Stimulated activated CD8-positive, alpha-beta memory T cell treated with anti-CD3 and anti-CD28 coated beads, Interleukin-4, amount 100 ng/mL, for 1 hour (primary cell): ENCODE measurements at places on chromosomes 3 and 15.

- no peak for DNase-seq
Observed at GRCh38 chr3:81953111-81953510, 191.7 kb upstream of the GBE1 start.

DNA sequence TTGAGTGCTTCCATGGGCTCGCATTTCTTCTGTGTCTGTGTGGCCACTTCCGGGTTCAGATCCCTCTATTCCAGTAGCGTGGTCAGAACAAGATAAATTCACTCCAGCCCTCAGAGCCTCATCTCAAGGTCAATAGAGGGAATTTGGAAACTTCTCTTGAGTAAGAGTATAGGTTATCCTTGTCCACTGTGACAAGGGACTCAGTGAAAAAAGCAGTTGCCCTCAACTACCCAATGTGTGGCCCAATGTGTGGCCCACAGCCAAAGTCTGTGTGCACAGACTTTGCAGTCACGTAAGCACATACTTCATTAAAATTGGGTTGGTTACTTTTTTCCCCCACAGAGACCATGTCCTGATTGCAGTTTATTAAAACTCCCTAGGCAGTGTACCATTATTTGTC lies 305.6 kb upstream of the SEMA6D start:
- DNase-seq = no peak

DNA sequence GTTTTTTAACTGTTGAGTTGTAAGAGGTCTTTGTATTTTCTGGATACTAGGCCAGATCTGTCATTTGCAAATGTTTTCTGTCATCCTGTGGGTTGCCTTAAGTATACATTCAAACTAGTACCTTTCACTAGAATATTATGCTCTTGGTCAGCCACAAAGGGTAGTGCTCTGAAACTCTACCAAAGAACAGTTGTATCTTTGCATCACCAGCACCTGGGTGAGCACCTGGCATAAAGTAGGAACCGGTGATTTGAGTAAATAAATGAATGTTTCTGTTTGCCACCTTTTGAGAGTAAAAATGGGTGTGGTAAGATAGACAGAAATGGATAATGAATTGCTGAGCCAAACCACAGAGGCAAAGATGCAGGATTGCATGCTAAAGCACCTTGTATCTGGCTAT lies 98.7 kb downstream of the SLCO3A1 start:
- no peak for DNase-seq

- no peak for DNase-seq
Observed at GRCh38 chr3:170977949-170978745, 48.4 kb downstream of the SLC2A2 start.

GRCh38 chr15:42138411-42138810 lies 18.0 kb downstream of the PLA2G4F start:
- DNase-seq = no peak

DNA sequence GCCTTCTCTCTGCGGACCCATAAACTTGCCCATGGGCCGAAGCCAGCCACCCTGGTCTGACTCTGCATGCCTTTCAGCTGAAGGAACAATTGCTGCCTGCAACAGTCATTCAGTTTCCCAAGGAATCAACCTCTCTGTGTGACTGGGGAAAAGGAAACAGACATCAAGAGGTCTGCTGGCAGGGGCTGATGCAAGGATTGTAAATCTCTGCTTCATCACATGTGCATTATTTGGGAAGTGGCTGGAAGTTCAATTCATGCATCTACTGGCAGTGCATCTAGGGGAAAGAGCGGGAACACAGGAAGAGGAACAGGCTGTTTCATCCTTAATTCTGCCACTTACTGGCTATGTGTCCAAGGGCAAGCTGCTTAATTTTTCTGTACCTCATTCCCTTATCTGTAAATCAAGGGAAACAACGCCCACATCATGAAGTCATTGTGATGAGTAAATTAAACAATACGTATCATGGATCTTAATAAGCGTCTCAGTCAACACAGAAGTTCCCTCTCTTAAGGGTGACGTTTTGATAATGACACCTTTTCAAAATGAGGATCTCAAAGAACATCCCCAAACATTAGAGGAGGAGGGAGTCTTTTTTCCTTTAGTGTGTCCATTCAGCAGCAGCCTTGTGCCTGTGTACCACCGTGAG lies 17.4 kb upstream of the ADPGK start:
- no peak for DNase-seq

GRCh38 chr3:55490276-55490913 lies 3.3 kb upstream of the WNT5A start:
- DNase-seq = no peak

DNA sequence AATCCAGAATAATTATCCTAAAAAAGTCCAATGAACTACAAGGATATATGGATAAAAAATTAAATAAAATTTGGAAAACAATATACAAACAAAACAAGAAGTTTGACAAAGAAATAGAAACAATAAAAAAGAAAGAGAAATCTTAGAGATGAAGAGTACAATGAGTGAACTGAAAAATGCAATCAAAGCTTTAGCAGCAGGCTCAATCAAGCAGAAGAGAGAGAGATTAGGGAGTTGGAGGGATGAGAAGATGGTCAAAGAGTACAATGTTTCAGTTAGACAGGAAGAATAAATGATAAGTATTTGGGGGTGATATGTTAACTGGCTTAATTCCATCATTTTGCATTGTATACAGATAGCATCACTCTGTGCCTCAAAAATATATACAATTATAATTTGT lies 29.9 kb downstream of the POLQ start:
- no peak for DNase-seq

- DNase-seq = no peak
Observed at GRCh38 chr15:91426412-91426811, 326.4 kb downstream of the SV2B start.

- DNase-seq = no peak
Observed at GRCh38 chr15:71043373-71043772, 71.9 kb upstream of the THSD4 start.

GRCh38 chr3:70943886-70944285 lies 631.4 kb upstream of the MDFIC2 start:
- DNase-seq = no peak

GRCh38 chr3:128573707-128574162 lies 76.9 kb downstream of the RPN1 start:
- DNase-seq = no peak

DNA sequence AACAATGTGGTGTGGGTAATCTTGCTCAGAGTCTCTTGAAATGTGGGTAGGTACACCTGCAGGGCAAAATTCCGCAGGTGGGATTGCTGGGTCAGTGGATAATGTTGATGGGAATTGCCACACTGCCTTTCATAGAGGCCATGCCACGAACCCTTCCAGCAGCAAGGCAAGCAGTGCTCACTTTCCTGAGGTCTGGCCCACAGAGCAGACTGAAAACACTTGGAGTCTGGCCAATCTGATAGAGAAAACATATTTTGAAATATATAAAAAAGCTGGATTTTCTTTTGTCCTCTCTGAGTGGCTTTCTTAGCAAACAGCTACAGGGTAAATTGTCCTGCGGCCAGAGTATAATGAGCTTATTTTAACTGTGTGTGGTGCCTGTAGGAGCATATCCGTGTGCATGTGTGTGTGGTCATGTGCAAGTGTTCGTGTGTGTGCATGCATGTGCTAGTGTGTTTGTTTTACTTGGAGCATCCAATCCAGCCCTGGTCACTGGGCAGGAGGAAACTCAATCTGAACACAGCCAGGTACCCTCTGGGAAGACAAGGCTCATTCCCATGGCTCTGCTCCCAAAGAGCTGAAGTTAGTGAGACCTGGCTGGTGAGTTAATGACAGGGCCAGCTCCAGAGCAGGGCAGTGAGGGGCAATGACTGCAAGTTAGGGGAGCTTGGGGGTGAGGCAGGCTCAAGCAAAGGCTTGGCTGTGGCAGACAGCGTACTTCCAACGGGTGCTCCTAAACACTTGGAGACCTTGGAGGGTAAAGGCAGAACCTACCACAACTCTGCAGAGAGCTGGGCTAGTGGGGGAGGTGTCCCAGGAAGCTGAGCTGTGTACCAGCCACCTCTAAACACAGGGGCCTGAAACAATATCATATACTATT lies 91.3 kb downstream of the PLXNA1 start:
- no peak for DNase-seq
